Stimulated activated CD4-positive, alpha-beta T cell treated with anti-CD3 and anti-CD28 coated beads, Interleukin-12 subunit alpha, Interleukin-12 subunit beta, amount 100 ng/mL, for 24 hours (primary cell): ENCODE measurements at places on chromosomes 2 and 18.

DNA sequence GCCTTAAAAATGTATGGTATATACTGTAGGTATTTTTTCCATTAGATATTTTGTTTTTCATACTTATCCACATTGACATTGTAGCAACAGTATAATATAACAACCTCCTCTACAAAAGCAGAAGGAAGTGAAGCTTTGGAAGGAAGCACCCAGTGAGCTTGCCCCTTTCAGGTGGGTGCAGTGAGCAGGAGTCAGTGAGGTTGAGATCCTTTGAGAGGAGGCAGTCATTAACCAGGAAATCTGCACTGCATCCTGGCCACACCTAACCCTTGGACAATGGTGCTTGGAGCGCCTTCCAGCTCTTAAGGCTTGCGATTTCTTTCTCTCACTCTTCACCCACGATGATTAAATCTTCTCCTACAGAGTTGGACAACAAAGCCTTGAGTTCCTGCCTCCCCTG is 13.9 kb downstream of the IL37 start:
- DNase-seq = no peak

DNA sequence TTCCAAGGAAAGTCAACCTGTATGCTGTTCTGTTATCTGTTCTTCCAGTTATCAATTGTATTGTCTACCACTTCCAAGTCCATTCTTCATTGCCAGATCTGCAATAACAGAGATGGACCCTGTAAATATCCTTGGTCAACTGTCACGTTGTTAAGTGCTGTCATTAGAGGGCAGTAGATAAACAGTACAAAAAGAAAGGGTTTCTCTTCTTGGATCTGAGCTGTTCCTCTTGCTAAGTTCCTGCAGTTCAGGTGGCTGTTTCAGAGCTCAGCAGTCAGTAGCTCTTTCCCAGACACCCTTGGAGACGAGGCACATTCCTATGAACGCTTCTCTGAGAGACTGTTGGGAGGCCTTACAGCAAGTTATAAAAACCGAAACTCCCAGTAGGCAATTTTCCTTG is 957.1 kb upstream of the CHAC2 start:
- DNase-seq = no peak

GRCh38 chr18:30487962-30488361 is 554.6 kb downstream of the DSC3 start:
- no peak for DNase-seq

GRCh38 chr18:36638224-36638623 is 190.6 kb downstream of the TPGS2 start:
- DNase-seq = no peak

GRCh38 chr2:212595036-212595654 is 56.5 kb upstream of the ERBB4 start:
- no peak for DNase-seq

GRCh38 chr2:240183875-240184590 is 43.6 kb upstream of the OTOS start:
- no peak for DNase-seq

DNA sequence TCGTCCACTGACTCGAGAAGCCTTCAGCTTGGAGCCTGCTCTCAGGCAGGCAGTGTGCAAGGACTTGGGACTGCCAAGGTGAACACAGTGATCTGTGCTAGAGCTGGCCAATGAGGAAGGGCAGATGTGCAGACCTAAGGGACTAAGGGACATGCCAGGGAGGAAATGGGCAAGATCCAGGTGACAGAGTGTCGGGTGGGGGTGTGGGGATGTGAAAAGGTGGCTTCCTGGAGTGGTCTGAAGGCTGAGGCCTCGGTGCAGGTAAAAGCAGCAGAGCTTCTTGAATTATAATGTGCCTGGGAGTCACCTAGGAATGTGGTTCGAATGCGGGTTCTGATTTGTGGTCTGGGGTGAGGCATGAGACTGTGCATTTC is 42.0 kb downstream of the STEAP3 start:
- DNase-seq = no peak

GRCh38 chr18:9494778-9495331 is 19.5 kb downstream of the RALBP1 start:
- no peak for DNase-seq

DNA sequence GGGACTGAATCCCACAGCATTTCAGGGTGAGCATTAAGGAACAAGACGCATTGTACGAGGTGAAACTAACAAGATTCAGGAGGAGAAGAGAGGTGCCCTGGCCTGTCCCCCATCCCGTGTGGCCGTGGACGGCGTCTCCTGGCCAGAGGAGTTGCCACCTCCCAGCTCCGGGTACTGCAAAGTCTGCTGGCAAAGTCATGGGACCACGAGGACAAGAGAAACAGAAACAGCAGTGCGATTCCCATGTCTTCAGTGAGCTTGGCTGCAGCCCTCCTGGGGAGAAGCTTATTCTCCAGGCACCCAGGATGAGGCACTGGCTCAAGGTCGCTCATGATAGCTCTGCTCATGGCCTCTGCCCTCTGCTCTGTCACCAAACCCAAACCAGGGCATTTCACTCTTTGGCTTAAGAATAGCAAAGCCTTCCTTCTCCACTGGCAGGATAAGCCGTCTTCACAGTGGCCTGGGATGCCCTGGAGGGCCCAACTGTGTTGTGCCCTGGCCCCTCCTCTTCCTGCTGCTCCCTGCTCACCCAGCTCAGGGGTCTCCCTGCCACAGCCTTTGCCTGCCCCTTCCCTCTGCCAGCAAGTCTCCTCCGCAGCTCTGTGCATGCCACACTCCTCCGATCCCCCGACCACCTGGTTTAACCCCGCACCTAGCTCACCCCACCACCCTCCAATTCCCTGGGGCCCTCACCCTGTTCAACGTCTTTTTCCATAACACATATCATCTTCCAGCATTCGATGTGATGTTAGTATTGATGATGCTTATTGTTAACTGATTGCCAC is 144.8 kb downstream of the PXDN start:
- no peak for DNase-seq

DNA sequence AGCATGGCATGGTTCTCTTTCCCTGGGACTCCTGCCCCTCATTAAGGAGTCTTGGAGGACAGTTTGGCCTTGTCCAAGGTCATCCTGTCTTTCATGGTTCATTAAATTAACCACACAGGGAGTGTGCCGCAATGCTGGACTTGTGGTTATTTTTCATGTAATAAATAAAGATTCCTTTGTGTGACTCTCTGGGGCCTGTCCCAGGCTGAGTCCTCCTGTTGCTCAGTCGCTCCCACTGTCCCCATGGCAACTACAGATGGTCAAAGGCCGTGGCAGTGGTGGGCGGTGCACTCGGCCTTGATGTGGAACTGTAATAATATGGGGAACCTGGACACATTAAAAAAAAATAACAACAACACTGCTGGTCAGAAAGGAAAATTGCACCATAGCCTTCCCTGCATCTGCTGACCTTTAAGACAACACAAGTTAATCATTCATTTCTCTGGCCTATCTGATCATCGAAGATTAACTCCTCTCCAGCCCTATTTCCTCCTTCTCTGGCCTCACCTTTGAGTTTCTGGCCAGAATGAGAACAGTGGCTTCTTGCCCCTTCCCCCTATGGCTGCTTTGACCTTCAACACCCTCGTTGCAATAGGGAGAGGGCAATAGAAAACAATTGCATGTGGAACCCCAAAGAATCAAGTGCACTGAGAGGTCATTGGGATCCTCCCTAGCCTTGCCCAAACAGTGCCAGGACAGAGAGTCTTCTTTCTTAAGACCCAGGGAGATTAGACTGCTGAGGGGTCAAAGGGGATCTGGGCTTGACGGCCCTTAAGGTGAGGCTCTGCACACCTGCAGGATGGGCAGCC is 44.7 kb downstream of the PSD4 start:
- no peak for DNase-seq
